Activated CD4-positive, alpha-beta T cell treated with anti-CD3 and anti-CD28 coated beads, Interleukin-2, Interleukin-4, amounts not matched to agents 100 ng/mL and 50 ng/mL, durations not matched to agents 16 hours and 8 hours (primary cell): ENCODE measurements at places on chromosomes 13 and 19.

GRCh38 chr19:47581605-47582319, 8.8 kb upstream of the ZNF541 start:
- DNase-seq = no peak

DNA sequence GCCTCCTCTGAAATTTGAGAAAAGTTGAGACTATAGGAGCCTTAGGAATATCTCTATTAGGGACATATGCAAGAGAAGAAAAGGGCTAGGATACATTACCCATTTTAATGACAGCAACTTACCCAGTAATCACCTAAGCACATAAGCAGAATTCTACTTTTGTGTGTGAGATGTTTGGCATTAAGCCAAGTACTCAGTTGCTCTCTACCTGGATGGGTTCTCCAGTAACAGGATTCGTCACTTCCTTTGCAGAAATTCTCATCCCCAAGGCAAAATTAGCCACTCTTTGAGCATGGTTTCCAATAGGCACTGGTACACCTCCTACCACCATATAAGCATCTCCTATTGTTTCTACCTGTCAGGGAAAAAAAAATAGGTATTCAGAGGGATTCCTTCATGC, 95.1 kb downstream of the C13orf42 start:
- DNase-seq = no peak

GRCh38 chr19:16509141-16510061, 13.2 kb downstream of the C19orf44 start:
- DNase-seq = no peak

GRCh38 chr13:97127842-97128241, 94.3 kb upstream of the MBNL2 start:
- no peak for DNase-seq

DNA sequence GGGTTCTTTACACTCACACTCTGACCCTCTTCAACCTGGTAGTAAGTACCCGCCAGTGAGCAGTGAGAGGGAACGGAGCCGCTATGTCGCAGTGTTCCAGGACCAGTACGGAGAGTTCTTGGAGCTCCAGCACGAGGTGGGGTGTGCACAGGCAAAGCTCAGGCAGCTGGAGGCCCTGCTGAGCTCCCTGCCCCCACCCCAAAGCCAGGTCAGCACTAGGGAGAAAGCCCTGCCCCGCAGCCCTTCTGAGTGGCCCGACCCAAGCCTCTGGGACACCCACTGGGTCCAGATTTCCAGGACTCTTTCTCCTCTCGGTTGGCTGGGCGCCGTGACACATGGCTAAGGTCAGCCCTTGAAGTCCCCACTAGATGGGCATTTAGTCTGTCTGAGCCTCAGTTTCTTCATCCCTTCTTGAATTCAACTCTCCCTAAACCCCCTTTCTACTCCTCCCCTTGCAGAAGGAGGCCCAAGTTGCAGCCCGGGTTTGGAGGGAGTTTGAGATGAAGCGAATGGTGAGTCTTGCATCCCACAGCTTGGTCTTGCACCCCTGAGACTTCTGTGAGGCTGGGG, 1.9 kb downstream of the OCEL1 start:
- DNase-seq = no peak

- DNase-seq = no peak
These were observed 3.9 kb upstream of the CEBPA start for GRCh38 chr19:33306191-33306590.

- no peak for DNase-seq
These were observed 117.7 kb downstream of the LHFPL6 start for GRCh38 chr13:39485314-39485700.

- no peak for DNase-seq
These were observed 683.1 kb downstream of the DIAPH3 start for GRCh38 chr13:59480396-59481259.

- DNase-seq = no peak
These were observed 171.5 kb downstream of the DLEU7 start for GRCh38 chr13:50672025-50672424.

DNA sequence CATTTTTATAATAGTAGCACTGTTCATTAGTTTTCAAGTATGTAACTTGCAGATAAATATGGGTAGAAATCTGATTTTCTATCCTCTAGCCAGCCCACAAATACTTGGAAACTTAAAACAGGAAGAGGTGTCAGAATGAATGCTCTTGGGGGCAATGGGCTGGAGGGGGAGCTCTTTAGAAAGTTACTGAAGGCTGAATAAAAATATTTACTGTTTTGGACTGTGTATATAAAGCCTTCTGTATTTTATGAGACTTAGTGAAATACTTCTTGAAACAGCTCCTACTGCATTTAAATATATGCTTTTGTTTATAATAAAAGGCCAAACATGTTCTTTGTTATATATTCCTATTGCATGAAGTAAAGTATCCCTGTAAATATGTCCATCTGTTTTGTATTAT, 138.8 kb downstream of the RGCC start:
- DNase-seq = no peak

DNA sequence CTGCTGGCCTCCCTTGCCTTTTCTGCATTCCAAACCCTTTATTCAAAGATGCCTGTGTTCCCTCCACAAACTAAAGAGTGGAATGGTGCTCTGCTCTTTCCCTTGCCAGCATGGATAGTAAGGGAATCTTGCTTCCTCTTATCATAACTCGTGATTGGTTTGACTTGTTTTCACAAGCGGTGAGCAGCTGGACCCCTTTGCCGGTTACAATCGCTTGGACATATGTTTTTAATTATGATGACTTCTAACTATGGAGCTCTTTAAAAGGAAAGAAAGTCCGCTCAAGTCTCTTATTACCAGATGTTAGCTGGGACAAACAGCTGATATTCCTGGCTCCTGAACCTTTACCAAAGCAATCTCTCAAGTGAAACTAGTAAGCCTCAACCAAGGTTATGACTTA, 1094.7 kb downstream of the UQCRFS1 start:
- DNase-seq = no peak

- no peak for DNase-seq
These were observed 1.1 kb upstream of the GJA3 start for GRCh38 chr13:20161951-20162300.

DNA sequence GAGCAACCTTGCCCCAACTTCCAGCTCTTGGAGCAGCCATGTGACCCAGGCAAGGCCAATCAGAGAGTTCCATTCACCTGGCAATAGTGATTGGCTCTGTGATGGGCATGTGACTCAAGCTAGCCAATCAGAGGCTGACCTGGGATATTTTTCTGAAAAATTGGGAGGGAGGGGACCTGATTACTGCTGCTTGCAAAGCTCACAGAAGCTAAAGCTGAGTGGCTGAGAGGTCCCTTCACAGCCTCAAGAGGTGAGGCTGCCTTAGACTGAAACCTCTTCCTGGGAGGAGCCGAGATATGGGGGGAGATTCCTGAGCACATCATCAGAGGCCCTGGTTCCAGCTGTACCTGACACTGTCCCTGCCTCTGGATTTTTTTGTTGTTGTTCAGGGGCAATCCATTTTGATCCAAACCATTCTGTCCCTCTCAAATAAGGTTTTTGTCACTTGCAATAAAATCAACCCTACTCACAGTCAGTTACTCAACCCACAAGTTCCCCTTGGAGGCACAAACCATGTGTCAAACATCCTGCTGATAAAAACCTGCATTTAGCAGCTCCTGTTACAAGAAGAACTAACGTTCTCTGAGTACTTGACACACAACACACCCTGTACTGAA, 4.8 kb downstream of the CIB3 start:
- no peak for DNase-seq

DNA sequence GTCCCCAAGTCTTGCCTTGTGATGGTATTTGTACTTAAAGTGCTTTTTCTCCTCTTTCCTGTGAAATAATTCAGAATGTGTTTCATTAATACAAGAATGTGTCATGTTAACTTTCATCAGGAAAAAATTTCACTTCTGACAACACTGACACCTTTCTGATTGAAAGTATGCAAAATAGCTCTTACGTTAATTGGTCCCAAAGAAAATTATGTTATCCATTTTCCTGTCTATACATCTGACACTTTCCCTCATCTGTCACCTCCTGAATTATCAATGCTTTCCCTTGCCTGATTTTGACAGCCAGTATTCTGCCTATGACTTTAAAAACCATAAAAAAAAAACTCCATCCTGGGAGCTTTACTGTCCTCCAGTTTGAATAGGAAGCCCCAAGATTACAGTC, 336.5 kb downstream of the ATP8A2 start:
- no peak for DNase-seq

DNA sequence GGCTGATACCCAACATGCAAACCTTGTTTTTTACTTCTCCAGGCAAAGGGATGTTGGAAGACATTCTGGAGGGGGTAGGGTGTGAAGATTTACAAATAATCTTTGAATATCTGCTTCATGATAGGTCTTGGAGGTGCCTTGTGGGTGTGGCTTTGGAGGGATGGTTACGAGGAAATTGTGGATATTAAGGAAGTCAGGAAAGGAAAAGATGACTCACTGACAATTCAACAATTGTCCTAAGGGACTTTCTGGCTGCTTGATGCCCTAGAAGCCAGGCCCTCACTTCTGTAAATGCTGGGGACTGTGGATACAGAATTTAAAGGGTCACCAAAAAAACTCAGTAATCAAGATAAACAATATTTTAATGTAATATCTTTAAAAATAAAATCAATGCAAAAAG, 37.4 kb upstream of the ZNF527 start:
- no peak for DNase-seq

GRCh38 chr19:41977916-41978315, 16.1 kb downstream of the ATP1A3 start:
- no peak for DNase-seq

- no peak for DNase-seq
These were observed 1090.4 kb downstream of the PCDH9 start for GRCh38 chr13:66139701-66140100.

DNA sequence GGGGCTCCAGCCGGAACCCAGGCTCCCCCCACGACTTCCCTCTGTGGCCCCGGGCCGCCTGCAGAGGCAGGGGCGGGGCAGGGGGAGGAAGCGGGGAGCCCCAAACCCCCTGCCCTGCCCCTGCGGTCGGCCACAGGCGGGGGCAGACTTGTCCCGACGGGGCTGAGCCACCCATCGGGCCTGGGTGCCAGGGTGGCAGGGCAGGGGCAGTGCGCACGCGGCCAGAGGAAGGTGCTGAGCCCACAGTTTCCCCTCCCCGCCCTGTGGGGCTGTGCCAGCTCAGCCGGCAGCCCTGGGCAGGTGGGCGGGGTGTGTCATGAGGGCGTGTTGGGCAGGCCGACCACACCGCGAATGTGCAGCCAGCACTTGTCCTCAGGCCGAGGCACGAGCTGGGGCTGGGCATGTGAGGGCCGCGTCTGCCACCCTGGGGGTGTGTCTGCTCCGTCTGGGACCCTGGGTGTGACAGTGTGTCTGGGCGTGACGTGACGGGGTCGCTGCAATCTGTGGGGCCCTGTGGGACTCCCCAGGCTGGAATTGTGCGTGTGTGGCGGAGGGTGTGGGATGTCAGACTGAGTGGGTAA, 17.7 kb downstream of the CCDC97 start:
- peak; percentile 87 for DNase-seq

DNA sequence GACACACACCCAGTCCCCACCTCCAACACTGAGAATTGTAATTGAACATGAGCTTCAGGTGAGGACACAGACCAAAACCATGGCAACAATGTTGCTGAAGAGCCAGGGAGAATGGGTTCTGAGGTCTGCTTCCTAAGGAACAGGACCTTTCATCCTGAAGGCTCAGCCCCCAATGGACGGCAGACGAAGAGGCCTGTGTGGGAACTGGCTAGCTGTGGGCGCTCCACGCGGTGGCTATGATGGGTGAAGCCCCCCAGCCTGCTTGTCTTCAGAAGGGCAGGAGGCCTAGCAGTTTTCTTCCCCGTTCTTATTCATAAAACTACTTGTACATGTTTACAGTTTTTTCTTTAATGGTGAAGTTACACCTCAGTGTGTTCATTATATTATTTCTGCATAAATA, 136.1 kb upstream of the SPACA7 start:
- no peak for DNase-seq

DNA sequence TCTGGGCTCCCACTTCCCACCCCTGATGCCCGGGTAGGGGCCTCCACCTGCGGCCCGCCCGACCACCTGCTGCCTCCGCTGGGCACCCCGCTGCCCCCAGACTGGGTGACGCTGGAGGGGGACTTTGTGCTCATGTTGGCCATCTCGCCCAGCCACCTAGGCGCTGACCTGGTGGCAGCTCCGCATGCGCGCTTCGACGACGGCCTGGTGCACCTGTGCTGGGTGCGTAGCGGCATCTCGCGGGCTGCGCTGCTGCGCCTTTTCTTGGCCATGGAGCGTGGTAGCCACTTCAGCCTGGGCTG, 7.9 kb downstream of the DBP start:
- no peak for DNase-seq

DNA sequence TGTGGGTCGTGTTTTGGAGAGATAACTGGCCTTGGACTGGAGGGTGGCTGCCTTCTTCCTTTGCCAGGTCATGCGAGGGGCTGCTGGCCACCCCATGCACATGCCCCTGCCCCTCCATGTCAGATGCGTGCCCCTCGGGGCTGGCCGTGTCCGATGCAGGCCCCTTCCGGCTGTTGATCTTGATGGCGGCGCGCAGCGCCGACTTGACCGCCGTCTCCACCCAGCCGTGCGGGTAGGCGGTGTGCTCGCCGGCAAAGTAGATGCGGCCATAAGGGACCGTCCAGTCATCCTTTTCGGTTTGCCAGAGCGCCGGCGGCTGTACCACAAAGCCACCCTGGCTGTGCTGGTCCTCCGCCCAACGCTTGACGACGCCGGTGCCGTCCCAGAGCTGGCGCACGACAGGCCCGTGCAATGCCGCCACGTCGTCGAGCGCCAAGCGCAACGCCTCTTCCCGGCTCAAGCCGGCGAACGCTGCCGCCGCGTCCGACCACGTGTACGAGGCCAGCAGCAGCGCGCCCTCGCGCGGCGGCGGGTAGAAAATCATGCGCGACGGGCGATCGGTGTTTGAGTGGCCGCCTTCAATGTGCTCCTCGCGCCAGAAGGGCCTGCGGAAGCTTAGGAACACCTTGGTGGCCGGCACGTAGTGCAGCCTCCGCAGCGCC, 6.9 kb downstream of the IL4I1 start:
- peak; percentile 82 for DNase-seq

DNA sequence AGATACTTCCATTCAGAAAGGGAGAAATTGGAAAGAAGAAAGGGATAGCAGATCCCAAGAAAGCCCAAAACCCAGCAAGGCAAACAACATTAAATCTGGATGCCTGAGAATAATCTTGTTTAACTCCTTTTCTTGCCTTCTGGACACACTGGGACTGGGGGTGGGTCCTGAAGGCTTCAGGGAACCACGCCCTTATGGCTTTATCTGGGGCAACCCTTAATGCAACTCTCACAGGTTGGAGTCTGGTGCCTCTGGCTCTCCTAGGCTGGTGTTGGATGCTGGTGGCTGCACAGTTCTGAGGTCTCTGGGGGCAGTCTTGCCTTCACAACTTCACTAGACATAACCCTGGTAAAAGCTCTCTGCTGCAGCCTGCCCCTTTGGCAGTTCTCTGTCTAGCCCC, 27.9 kb downstream of the PAN3 start:
- DNase-seq = no peak
